ENCODE measurements at places on chromosomes 5 and 9.

DNA sequence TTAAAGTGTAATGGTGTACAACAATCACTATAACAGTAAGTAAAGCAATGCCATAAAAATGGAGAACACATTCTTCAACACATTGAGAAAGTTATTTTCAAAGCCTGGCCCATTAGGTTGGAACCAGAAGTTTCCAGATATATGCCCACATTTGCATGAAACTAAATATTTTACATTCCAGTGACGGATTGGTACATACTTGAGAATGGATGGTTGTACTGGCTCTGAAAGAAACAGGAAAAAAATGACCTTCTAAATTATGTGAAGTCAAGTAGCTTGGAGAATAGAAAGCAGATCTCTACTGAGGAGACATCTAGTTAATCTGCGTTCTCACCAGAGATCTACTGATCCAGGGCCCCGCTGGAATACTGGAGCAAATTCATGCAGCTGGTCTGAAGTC, 1037.0 kb downstream of the NR2F1-AS1 start:
- no peak for DNase-seq

GRCh38 chr5:6583049-6583880, 49.6 kb downstream of the NSUN2 start:
- no peak for DNase-seq

- no peak for DNase-seq
Measured at GRCh38 chr5:74639807-74640449, 600 bp downstream of the ENC1 start.

- no peak for DNase-seq
Measured at GRCh38 chr5:152632360-152632759, 227.3 kb upstream of the NMUR2 start.

DNA sequence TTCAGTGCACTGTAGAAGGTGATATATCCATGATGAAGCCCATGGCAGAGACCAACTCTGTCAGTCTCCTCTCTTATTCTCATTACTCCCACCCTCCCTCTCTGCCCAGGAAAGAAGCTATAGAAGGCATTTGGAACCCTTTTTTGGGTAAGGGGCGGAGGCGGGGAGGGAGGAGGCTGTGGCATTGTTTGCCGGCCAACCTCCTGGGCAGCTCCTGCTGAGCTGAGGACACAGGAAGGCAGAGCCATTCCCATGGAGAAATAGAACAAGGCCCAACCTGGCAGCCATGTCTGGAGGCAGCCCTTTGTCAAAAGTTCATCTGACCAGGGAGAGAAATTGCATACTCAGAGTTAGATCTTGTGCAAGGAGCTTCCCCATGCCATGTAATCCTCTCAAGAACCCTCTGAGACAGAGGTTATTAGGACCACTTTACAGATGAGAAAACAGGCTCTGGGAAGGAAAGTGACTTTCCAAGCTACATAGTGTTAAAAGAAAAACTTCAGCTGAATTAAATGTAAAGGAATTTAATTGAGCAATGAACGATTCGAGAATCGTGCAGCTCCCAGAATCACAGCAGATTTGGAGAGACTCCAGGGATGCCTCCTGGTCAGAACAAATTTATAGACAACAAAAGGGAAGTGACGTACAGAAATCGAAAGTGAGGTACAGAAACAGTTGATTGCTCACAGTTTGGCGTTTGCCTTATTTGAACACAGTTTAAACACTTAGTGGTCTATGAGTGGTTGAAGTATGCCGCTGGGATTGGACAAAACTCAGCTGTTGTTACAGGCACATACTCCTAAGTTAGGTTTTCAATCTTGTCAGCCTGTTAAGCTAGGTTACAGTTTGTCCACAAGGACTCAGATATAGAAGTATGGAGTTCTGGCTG, 158.6 kb downstream of the MELK start:
- DNase-seq = no peak
